SW 1271 (cell line): ENCODE measurements at places on chromosomes 2 and 18.

DNA sequence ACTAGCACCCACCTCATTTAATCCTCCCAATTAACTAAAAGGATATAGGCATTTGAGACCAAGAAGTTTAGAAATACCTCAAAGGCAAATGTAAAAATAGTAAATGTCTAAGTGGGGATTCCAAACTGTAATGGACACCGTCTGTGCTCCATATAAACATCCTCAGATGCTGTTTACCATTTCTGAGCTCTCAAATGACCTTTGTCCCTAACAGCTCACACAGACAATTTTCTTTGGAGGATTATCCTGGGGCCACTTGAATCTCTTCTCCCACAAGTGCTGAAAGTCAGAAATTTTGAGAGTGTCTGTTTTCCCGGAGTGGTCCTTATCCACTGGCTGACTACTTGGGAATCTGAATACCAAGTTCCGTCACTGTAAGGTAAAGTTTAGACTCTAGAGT is 1418.9 kb downstream of the LRP1B start:
- no peak for DNase-seq

DNA sequence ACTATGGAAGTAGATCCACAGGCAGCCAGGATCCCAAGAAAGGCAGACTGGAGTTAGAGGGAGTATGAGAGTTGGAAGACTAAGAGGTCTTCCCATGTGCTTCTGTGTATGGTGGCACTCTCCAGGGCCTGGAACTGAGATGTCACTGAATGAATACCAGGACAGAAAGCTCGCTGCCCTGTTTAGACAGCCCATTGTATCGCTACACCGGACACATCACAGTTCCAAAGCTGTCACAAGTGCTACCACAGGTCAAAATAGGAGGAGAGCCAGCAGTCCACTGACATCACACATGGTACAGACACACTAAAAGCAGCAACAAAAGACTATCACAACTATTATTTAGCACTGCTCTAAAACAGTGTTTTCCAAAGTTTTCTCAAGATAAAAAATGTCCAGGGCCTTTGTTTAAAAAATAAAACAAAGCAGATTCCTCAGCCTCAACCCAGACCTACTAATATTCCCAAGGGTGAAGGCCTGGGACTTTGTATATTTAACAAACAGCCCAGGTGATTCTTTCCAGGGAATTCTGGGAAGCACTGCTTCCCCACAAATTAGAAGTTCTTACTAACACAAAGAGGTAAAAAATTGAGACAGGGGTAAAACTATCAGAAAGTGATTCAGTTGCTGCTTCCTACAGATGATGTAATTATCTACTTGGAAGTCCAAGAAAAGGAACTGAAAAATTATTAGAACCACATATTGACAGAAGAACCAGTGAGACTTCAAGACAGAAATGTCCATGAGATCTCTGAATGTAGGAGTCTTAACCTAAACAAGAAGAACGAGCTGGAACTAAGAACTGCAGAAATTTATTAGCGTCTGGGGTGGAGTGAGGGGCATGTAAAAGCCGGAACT is 116.0 kb downstream of the DTNB start:
- DNase-seq = no peak

DNA sequence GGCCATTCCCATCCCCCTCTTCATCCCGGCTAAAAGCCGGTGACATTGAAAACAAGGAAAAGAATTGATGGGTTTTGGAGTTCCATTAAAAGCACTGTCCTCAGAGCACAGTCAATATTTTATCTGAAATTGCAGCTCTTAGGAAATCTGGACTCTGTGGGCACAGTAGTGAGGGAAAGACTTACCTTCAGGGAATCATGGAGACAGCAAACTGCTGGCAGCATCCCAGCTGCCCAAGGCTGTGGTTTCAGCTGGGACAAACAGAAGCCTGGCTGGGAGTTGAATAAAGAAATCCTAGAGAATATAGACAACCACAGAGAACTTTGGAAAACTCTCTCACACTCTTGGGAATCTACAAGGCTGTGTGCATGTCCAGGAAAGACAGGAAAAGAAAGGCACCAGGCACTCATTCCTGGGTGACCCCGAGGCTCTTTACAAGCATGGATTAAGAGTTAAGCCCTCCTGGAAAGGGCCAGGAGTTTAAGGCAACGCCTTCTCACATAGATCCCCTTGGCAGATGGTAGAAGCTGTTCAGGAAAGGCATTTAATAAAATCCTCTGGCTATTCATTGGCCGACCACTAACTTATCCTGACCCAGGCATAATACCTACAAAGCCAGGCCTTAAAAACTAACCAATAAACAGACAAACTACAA is 255.1 kb downstream of the MYT1L start:
- DNase-seq = no peak

- no peak for DNase-seq
Observed at GRCh38 chr2:9744256-9745004, 98.8 kb upstream of the TAF1B start.

DNA sequence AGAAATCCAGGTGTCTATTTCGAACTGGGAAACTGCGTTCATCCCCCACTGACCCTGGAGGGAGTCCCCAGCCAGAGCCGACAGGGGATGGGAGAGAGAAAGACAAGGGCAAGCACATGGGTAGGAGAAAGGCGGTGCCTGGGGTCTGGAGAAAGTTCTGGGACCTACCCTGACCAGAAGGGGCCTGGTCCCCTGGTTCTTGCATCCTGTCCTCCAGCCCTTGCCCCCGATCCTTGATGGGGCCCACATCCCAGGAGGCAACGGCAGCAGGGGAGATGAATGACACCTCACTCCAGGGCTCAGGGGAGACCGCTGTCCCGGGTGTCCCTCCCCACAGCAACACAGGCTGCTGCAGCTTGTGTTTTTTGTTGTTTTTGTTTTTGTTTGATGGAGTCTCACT is 4.9 kb downstream of the ADCY3 start:
- DNase-seq = no peak

DNA sequence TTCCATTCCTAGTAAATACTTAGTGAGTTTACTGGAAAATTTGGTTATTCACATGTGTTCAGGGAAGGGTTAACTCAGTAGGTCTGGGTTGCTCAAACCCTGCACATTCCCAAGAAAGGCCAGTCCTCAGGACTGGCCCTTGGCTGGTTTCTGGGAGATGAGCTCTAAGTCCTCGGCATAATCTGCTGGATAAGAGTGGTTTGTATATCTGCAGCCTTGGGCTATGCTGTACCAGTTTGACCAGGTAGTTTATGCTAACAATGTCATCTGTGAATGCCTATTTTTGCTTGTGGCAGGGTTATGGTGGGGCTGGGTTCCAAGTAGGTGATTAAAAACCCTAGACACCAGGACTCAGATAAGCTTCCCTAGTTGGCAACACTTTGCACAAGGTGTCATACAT is 7.4 kb upstream of the PTH2R start:
- no peak for DNase-seq

DNA sequence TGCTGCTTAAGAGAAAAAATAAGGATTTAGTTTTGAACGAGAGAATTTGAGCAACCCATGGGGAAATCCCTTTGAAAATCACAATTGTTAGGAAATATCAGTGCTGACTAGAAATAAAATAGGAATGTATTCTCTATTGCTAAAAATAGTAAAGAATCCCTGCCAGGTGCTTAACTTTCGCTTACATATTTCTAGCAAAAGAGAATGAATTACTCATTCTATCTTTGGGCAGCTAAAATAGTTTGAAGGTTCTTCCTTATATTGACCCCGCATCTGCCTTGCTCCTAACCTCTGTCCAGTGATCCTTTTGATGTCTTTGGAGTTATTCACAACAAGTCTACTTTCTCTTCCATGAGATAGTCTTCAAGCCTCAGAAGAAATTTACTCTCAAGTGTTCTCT is 103.8 kb downstream of the PLCL1 start:
- no peak for DNase-seq

DNA sequence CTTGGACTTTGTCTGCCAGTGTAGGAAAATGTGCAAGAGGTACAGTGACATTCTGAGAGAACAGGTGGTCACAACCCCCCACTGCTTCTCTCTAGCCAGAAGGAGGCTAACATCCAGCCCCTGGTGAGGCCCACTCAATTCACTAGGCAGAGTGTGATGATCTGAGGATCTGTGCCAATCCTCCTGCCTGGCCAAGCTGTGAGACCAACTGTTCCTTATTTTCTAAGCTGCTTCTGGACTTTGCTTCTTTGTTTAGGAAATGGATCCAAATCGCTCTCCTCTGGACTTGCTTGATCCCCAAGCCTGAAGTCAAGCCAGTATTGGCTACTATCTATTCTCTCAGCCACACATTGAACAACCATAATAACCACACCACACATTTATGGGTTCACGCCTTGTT is 202.8 kb downstream of the PIK3C3 start:
- no peak for DNase-seq

- DNase-seq = no peak
Observed at GRCh38 chr2:43455731-43456642, 139.9 kb downstream of the THADA start.

- no peak for DNase-seq
Observed at GRCh38 chr18:79694895-79695213, 15.3 kb downstream of the CTDP1 start.

DNA sequence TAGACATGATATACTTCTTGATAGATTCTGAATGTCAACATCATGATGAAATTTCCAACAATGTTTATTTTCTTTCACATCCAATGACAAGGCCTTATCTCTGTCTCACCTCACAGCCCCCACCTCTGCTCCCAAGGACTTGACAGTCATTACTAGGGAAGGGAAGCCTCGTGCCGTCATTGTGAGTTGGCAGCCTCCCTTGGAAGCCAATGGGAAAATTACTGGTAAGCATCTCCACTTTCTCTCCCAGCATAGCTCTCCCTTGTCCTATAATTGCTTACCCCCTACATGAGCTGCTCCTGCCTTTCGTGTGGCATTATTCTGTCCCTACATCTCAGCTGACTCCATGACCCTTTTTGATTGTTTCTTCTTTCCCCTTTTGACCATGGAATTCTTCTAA is 821.8 kb downstream of the MBD2 start:
- DNase-seq = no peak

DNA sequence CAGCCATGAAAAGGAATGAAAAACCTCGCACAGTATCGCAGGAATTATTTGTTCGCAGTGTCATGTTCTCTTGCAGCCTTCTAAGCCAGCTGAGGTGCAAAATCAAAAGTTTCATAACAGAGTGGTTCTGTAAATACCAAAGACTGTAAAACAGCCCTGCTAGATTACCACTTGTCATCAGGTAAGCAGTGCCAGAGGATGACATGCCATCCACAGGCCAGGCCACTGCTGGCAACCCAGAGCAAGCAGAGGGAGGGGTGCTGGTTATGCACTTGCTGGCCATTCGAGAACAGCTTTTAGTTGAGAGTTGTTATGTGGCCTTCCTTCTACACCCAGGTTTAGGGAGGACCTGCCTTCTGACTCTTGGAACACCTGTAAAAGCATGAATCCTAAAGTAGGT is 114.3 kb upstream of the MGAT5 start:
- no peak for DNase-seq

DNA sequence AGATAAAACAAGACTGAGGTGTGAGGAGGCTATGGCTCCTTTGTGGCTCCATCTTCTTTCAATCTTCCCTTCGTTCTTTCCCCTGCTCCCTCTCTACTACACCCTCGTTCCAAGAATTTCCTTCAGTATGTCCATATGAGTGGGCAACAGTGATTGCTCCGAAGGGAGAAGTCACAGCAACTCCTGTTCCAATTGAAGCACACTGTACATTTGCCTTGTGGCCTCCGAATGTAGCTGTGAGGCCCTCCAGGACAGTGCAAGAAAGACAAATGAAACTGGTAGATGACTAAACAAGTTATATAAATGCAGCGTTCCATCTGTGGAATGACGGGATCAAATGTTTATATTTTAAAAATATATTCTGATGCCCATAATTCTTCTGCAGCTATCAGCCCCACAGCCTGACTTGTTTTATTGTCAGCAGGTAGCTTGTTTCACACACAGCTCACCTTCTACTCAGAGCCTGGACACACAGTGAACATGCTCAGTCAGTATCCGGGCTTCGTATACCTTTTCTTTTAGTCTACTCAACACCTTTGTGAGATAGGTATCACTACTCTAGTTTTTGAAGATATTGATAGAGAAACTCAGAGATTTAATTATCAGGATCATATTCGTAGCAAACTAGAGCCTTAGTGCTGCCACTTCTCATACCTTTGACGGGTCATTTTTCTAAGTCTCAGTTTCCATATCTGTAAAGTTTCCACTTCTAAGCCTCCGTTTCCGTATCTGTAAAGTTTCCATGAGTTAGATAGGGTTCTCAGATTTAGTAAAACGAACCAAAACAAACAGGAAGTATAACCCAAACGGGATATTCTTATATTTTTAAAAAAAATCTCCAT is 216.7 kb upstream of the STON1 start:
- no peak for DNase-seq

DNA sequence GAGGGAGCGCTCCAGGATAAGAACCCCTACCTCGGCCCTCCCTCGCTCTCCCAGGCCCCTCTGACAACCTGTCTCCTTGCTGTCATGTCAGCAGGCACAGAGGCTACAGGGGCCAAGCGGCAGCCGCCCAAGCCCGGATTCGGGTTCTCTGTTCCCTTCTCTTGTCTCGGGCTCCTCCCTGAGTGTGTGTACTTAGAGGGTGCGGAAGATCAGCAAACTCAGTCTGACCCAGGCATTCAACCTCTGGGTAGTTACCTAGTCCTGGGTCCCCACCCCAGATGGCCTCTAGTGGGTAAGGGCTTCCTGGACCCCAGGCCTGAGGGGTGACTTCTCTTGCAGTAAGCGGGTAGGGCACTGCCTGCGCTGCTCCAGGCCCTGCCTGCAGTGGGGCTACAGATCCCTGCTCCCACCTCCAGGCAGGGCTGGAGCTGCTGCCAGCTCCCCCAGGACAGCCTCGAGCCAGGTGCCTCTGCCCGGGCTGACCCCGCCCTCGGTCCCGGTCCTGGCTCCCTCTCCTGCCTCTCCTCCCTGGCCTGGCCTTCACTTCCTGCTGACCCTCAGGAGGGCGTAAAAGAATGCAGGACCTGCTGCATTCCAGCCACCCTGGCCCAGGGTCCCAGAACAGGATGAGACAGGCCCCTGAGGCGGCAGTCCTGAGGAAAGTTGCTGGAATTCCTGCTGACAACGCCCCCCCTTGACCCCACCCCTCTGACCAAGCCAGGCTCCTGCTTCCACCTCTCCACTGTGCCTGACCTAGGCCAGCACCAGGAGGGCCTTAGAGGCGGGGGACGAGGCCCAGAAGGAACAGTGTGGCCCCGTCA is 22.0 kb downstream of the GPC1 start:
- no peak for DNase-seq

- DNase-seq = no peak
Observed at GRCh38 chr18:26792661-26793060, 72.8 kb downstream of the AQP4 start.

GRCh38 chr18:79645291-79645983 is 34.2 kb upstream of the CTDP1 start:
- no peak for DNase-seq

- no peak for DNase-seq
Observed at GRCh38 chr2:205086662-205087061, 541.4 kb downstream of the PARD3B start.

- DNase-seq = no peak
Observed at GRCh38 chr2:115083225-115083624, 640.8 kb downstream of the DPP10 start.
